ENCODE measurements at places on chromosomes 5 and 9.

DNA sequence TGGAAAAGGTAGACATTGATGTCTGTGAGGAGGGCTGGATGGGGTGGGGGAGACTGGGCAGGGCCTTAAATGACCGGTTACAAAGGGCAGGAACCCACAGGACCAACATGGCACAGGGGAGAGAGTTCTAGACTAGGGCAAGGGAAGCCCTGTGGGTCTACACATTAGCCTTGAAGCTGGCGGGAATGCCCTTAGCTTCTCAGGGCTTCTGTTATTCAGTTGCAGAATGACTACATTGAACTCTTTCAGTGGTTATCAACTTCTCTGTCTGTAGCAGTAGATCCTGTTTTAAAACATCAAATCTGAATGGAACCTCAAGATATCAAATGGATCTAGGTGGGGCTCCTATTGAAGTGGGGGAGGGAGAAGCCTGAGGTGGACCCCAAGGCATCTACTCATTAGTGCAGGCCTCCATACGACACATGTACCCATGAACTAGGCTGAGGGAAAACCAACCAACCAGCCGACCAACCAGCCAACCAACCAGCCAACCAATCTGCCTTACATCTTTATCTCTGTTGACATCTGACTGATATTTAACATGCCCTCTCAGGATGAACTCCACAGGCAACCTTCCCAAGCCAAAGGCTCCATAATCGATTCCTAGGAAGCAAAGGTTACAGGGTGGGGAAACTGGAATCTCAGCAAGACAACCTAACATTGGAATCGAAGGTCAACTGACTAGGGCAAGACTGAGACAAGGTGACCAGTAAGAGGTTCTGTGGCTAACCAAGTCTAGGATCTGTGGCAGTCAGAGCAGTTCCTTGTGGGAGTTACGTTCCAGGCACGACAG is 48.3 kb downstream of the DAP start:
- no peak for DNase-seq

GRCh38 chr5:145345511-145346287 is 489.4 kb downstream of the PRELID2 start:
- no peak for DNase-seq

- no peak for DNase-seq
These were observed 37.5 kb upstream of the SUSD3 start for GRCh38 chr9:93020771-93021670.

DNA sequence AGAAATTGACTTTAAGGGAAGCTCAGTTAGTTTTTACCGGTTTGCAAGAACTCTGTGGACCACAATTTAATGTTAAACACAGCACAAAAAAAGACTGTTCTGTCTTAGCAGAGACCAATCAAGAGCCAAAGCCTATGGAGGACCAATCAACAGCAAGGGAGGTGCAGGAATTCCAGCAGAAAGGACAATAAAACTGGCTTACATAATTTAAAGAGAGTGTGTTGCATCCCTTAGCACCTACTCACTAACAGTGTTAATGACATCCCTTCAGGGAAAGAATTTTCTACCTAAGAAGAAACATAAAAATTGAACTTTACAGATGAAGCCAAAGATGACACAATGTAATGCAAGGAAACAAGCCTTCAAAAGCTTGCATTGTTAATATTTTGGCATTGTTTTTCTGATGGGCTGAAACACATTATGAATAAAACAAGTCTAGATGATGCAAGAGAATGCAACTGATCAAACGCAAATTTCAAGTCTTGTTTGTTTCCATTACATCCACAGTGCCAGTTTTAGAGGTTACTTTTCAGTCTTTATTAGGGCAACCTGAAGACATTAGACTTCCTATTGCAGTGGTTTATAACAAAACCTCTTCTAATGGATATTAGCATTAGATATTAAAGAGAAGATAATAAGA is 111.3 kb upstream of the FST start:
- DNase-seq, result no peak

DNA sequence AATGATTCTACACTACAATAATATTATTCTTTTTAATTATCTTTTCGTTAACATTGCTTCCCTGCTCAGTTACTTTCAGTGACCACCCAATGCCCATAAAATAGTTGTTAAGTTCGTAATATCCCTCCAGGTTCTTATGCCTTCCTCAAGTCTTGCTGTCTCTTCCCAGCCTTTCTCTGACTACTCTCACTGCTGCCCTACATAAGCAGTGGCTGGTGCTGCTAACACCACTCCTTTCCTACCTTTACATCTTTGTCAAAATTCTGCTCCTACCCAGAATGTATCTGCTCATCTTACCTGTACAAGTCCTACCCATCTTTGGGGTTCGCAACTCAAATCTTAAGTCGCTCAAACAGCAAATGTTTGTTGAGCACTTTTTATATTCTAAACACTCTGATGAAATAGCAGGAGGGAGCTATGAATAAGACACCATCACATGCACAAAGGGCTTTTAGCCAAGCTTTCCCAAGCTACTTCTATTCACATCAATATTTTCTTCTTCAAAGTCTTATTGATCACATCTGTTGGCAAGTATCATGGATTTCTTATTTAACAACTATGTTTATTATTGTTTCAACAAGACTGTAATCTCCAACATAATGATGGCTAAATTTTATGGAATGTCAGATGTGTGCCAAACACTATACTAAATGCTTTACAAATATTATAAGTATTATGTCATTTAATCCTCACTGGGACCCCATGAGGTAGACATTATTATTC is 29.5 kb downstream of the SLC25A46 start:
- DNase-seq, result no peak

DNA sequence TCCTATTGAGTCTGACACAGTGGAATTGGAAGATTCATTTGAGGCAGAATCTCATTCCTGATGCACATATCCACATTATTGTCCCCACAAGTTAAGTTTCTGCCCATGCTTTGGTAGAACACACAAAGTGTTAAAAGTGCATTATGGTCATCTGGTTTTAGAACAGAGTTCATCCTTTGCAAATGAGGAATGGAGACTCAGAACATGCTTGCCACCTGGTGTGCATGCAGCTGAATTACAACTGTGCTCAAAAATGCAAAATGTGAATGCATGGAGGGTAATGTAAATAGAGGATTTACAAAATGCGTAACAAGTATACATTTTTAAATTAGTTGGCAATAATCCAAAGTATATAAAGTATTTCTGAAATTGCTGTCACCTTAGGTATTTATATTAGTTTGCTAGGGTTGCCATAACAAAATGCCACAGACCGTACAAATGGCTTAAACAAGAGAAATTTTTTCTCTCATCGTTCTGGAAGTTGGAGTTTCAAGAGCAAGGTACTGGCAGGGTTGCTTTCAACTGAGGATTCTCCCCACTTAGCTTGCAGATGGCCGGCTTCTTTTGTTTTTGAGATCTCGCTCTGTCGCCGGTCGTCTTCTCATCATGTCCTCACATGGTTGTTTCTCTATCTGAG is 671.1 kb downstream of the TAF11L14 start:
- no peak for DNase-seq

GRCh38 chr9:29422438-29422837 is 1849.2 kb upstream of the C9orf72 start:
- DNase-seq, result no peak

- DNase-seq, result no peak
These were observed 472.0 kb upstream of the WWC1 start for GRCh38 chr5:167819406-167819805.

GRCh38 chr9:14223081-14223480 is 90.9 kb downstream of the NFIB start:
- DNase-seq, result no peak

DNA sequence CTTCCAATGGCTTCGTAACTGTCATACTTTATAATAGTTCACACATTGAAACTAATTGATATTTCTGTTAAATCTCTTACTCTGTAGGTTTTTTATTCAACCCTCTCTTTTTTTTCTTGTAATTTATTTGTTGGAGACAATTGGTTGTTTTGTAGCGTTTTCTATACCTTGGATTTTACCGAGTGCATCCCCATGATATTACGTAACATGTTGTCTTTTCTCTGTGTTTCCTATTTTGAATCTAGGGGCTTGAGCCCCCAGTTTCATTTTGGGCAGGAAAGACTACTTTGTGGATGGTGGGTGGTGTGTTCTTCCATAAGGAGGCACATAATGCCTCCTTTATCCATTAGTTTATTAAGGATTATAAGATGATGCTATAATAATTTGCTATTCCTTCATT is 7.4 kb downstream of the MRPL22 start:
- no peak for DNase-seq

DNA sequence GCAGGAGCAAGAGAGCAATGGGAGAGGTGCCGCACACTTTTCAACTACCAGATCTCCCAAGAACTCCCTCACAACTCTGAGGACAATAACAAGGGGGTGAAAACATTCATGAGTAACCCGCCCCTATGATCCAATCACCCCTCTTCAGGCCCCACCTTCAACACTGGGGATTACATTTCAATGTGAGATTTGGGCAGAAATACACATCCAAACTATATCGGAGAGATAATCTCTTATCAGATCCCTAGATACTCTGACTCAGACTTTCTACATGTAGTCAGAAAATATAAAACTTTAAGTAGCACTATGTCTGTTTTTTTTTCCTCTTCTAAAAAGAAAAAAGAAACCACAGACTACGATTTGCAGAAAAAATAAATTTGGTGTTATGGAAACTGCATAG is 1595.9 kb upstream of the NUDT12 start:
- no peak for DNase-seq

- DNase-seq, result no peak
These were observed 21.1 kb downstream of the ISOC1 start for GRCh38 chr5:129115680-129116079.

- no peak for DNase-seq
These were observed 267.7 kb upstream of the SMARCA2 start for GRCh38 chr9:1747417-1747967.

DNA sequence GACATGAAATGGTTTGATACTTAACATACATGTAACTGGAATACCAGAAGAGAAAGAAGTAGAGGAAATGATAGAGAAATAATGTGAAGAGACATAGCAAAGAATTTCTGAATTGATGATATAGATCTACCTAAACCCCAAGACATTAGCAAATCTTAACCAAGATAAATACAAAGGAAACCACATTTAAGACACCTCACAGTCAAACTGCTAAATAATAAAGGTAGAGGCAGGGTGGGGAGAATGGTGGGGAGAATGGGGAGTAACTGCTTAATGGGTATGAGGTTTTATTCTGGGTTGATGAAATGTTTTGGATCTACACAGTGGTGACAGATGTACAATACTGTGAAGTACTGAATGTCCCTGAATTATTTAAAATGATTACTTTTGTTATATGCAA is 17.5 kb downstream of the CARNMT1 start:
- DNase-seq, result no peak

GRCh38 chr5:120539471-120539870 is 75.4 kb downstream of the PRR16 start:
- no peak for DNase-seq

DNA sequence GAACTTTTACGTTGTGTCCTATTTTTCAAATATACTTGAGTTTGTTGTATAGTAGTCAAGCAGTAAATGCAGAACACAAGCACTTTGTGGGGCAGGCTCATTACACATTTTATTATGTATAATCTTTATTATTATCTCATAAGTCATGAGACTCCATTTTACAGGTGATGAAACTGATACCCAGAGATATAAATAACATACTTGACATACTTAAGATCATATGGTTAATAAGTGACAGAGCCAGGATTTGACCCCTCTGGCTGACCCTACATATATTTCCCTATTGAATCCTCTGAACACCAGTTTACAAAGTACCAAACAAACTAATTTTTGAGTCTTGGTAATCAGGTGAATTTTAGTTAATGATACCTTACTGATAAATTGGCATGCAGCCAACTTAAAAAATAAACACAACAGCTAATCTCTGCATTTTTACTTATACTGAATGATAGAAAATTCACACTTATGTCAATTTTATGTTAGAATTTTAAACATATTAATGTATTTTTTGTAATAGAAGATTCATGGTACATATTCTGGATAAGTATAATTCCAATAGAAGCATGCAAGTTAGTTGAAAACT is 305.0 kb upstream of the MEF2C start:
- no peak for DNase-seq

- DNase-seq, result no peak
These were observed 113.0 kb downstream of the ADAMTS2 start for GRCh38 chr5:179232091-179232735.

DNA sequence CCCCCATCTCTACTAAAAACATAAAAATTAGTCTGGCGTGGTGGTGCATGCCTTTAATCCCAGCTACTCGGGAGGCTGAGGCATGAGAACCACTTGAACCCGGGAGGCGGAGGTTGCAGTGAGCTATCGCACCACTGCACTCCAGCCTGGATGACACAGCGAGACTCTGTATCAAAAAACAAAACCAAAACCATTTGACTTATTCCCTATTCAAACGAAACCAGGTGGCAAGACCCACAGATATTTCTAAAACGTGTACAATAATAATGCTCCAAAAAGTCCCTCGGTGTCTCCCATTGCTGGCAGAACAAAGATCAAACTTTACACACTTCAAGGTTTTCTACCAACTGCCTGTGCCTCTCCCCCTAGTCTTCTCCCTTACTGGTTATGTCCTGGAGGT is 29.8 kb downstream of the HMGCR start:
- DNase-seq, result no peak

DNA sequence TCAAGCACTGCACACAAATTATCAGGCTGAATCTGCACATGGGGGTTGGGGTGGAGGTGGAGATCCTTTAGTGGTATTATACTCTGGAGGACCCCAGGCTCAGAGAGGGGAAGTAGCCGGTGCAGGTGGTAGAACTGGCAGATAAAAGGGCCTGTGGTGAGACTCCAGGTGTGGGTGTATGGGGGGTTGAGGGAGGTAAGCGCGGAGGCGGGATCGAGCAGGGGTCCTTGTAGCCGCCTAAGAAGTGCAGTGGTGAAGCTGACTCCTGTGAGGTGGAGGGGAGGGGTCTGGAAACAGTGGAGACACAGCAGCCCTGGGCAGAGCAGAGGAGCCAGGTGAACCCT is 841 bp downstream of the ACSL6 start:
- no peak for DNase-seq

- no peak for DNase-seq
These were observed 34.3 kb downstream of the NACC2 start for GRCh38 chr9:136060671-136061371.

- no peak for DNase-seq
These were observed 579.2 kb upstream of the COX7C start for GRCh38 chr5:86038566-86038965.

- no peak for DNase-seq
These were observed 103.1 kb upstream of the SMC2 start for GRCh38 chr9:103991001-103991400.

- DNase-seq, result no peak
These were observed 271.5 kb upstream of the PANK3 start for GRCh38 chr5:168850683-168851082.

DNA sequence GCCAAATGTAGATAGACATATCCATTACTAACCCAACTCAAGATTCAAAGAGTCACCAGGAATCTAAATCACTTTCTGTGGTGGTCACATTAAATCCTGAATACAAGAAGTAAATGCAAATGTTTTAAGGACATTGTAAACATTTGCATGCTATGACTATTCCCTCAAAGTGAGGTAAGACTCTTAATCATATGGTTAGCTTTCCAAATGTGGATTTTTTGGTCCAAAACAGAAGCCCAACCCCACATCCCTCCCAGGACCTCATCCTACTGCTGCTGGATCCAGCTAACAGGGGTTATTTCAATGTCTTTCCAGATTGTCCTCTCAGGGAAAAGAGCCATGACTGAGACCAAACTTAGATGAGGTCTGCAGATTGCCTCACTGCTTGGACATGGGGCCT is 228.1 kb upstream of the PANK3 start:
- DNase-seq, result no peak
